T follicular helper cell (primary cell): ENCODE measurements at places on chromosomes 11 and 22.

DNA sequence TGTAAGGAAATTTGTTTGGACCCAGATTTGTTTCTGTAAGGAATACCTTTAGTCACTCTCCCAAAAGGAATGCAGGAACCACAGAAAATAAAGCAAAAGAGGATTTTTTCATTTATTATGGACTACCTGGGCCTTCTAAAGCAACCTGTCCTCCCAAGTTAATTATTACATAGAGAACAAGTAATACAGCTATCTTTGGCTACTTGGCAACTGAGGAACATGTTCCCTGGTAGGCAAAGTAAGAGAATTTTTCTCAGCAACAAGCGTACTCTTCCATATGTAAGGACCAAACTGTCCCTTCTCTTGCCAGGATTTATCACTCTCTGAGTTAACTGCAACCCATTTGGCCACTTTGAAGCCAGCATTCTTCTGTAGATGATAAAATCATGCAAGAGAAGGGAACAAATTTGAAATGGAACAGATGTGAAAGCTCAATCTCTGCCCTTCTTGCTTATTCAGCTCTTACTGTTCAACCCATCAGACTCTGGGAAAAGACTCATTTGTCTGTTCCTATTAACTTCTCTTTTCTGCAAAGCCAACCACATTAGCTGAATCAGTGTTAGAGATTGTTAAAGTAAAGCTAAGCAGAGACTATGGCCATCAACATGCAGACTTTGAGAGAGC is 190.2 kb downstream of the SWAP70 start:
- DNase-seq, result no peak

GRCh38 chr22:37905534-37906363 is at the start of gene MICALL1:
TSS of gene MICALL1 (plus strand) at chr22:37906297. CDS start at chr22:37906423, 126 bp downstream.
- DNase-seq, result peak; percentile 36

- DNase-seq, result no peak
These were observed 204.9 kb downstream of the CEP164 start for GRCh38 chr11:117532568-117532967.

DNA sequence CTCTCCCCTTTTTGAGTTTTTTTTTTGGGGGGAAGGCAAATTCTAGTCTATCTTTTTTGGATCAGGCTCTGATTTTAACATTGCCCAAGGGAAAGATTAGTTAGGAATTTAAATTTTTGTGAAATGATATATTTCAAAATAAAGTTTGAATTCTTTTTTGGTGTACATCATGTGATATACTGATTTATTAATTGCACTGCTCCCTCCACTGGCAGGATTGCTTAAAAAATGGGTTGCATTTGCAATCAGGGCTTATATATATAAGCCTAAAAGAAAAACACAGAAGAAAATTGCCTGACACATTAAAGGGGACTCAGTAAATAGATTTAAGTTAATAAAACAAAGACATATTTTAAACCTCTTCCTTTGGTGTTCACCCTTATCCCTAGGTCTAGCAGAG is 1.2 kb downstream of the DYNC2H1 start:
- DNase-seq, result no peak

DNA sequence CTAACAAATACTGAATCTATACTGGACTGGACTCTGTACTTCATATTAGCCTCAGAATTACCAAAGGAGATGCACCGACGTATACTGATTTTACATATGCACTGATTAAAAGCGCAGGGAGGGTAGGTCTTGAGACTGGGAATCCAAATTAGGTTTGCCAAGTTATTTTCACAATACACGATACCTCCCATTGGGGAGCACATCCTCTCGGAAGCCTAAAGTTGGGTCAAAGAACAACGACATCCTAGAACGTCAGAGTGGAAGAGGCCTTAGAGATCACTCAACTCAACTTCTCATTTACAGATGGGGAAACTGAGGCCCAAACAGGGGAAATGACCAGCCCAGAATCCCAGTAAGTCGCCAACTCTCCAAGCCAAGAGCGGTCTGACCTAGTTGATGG is 626 bp downstream of the DNAL4 start:
- no peak for DNase-seq

DNA sequence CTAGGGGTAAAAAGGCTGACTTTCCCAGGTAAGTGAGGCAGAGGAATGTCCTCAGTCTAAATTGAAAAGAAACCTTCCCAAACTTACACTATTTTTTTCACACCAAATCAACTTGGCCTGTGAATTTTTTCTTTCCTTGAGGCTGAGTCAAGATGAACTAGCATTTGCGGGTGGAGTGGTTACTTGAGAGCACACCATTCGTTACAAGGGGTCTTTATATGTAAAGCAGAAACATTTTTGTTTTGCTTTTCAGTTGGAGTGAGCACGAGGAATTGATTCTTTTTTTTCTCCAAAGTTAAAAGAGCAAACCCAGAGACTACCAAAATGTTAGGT is 36.4 kb downstream of the MAML2 start:
- no peak for DNase-seq

DNA sequence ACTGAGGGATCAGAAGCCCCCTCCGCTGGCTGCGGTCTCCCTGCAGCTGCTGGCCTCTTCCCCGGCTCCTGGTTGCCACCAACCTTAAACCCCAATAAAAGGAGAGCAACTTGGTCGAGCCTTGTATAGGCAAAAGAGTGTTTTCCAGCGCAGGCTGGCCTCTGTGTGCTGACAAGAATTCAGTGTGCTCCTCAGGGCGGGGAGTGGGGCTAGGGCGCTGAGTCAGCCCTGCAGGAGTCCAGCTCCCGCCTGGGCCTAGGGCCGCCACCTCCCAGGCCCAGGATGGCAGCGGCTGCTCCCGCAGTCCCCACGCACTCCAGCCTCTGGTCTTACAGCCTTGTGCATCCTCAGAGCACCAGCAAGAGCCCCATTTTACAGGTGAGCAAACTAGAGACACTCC is at the start of gene SHISAL1:
Gene SHISAL1, minus strand, starts transcription at position 186 of the 400 bp plus-strand sequence. CDS start 12,006 bp downstream, outside the sequence.
- DNase-seq, result no peak

- DNase-seq, result peak; percentile 15
These were observed 874 bp downstream of the ZFTA start for GRCh38 chr11:63767565-63768236.

DNA sequence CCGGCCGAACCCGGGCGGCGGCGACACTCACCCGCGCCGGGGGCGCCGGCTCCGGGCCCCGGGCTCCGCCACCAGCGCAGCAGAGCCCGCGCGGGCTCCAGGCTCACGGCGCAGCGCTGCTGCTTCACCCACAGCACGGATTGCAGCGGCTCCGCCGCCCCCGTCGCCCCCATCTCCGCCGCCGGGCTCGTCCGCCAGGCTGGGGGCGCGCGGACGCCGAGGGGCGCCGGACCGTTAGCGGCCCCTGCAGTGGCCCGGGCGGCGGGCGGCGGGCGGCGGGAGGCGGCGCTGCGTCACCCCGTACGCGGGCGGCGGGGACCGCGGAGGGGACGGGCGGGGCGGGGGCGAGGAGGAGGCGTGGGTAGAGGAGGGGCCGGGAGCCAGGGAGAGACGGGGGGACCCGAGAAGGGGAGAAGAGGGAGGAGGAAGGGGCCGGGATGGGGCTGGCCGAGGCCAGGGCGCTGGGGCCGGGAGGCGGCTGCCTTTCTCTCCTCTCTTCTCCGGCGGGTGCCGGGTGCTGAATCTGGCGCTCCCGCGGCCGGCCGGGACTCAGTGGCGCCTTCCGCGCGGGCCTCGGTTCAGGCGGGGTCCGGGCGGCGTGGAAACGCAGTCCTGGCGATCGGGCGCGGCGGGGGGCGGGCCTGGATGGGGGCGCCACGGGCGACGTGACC is at the start of gene CERK:
Gene CERK, minus strand, starts transcription at position 277 of the 671 bp plus-strand sequence. Its CDS starts 104 bp downstream, at position 173.
- DNase-seq, result peak; percentile 63

- DNase-seq, result no peak
These were observed 10.4 kb downstream of the ANO5 start for GRCh38 chr11:22203281-22203680.

- DNase-seq, result no peak
These were observed 11.5 kb upstream of the RPS3 start for GRCh38 chr11:75387736-75388294.

DNA sequence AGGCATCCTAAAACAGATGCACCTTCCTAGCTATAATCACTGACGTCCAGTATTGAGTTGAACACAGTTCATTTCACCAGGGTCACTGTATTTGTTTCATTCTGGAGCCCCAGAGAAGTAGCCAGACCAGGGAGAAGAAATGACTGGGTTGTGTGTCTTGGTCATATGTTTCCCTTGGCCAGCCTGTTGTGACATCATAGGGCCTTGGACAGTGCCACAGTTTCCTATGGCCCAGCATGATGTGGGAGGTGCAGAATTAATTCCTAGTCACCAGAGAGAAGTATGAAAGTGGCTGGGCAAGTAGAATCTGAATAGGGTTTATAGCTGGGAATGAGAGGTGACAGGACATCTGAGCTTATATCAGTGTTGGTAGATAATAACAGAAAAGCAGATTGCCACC is 84.0 kb upstream of the ZBED5 start:
- DNase-seq, result no peak

DNA sequence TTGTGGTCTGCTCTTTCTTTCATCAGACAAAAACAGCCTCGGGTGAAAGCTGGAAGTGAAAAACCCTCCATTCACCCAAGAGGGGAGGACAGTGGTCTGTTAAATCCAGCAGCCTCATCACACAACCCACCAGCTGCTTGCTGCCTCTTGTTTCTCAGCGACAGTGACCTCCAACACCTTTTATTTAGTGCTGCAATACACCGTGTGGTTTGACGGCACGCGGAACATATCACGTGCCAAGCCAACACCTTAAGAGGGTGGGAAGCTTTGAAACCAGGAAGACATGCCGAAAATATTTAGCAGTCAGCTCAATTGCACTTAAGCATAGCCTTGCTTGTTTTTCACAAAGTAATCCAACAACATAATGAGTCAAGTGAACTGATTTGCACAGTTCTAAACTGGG is 39.8 kb upstream of the POGLUT3 start:
- no peak for DNase-seq

DNA sequence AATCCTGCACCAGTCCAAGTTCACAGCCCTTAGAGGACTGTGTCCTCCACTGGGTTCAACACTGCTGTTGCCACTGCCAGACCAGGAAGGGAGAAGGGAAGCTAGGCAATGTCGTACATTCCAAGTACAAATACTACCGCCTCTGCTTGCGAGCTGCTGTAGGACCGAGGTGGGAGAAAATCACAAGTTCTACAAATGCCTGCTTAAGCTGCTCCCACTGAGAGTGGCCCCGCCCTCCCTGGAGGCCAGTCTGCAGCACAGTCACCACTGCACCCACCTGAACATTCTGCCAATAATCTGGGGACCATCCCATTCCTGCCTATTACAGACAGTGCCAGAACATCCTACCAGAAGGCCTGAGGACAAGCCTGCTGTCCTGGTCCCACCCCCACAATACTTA is 707.5 kb upstream of the ANO5 start:
- no peak for DNase-seq

GRCh38 chr11:47998733-47999359 is 18.5 kb downstream of the PTPRJ start:
- DNase-seq, result no peak

DNA sequence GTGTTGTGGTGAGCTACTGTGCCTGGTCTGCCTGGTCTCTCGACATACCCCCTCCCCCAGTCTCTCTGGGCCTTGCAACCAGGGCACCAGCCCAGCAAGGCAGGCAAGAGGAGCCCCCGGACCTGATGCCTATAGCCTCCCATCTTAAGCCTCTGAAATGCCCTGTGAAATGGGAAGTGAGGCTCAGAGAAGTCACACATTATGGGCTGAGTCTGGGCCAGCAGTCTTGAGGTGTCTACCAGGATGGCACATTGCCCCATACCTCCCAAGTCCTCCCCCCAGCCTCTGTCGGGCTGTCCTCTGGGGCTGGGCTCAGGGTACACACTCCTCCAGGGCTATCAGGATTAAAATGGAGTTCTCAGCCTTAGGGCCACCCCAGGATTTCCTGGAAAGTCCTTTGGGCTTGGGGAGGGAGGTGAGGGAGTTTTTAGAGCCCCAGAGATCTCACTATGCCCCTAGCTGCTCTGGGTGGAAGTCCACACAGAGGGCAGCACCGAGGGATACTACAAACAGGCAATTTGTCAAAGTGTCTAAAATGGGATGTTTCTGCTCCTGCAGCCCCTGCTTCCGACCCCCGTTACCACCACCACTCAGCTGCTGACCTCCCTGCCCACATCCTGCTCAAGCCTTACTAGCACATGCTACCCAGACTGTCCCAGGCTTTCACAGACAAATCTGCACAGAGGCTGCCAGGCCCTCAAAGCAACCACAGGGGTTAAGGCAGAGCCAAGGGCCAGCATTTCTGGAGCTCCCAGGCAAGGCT is 3.1 kb upstream of the SH3BP1 start:
- no peak for DNase-seq
